ENCODE measurements at places on chromosomes 7 and 10.

GRCh38 chr7:23600236-23600635 lies 3.1 kb downstream of the CCDC126 start:
- no peak for DNase-seq

GRCh38 chr7:47647181-47647917 lies 65.4 kb upstream of the TNS3 start:
- DNase-seq: no peak

- no peak for DNase-seq
These were observed 138.7 kb downstream of the FAM204A start for GRCh38 chr10:118203461-118203860.

- no peak for DNase-seq
These were observed 78.7 kb downstream of the FEZF1 start for GRCh38 chr7:122225874-122226273.

GRCh38 chr7:27941522-27941921 lies 201.6 kb downstream of the TAX1BP1 start:
- no peak for DNase-seq

DNA sequence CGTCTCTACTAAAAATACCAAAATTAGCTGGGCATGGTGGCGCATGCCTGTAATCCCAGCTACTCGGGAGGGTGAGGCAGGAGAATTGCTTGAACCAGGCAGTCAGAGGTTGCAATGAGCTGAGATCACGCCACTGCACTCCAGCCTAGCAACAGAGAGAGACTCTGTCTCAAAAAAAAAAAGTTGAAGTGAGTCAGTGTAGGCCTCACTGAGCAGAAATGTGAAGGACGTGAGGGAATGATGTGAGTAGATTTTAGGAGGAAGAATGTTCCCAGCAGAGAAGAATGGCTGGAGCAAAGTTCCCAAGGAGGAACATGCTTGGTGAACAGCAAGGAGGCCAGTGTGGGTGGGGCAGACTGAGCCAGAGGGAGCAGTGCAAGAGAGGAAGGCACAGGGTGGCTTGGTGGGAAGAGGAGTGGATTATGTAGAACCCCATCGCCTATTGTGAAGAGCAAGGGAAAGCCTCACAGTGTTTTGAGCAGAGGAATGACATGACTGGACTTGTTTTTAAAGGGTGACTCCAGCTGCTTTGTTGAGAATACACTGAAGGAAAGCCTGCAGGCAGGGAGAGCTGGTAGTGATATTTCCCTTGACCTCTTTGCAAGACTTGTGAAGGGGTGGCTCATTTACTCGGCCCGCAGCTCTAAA lies 708.7 kb downstream of the SUGCT start:
- no peak for DNase-seq

DNA sequence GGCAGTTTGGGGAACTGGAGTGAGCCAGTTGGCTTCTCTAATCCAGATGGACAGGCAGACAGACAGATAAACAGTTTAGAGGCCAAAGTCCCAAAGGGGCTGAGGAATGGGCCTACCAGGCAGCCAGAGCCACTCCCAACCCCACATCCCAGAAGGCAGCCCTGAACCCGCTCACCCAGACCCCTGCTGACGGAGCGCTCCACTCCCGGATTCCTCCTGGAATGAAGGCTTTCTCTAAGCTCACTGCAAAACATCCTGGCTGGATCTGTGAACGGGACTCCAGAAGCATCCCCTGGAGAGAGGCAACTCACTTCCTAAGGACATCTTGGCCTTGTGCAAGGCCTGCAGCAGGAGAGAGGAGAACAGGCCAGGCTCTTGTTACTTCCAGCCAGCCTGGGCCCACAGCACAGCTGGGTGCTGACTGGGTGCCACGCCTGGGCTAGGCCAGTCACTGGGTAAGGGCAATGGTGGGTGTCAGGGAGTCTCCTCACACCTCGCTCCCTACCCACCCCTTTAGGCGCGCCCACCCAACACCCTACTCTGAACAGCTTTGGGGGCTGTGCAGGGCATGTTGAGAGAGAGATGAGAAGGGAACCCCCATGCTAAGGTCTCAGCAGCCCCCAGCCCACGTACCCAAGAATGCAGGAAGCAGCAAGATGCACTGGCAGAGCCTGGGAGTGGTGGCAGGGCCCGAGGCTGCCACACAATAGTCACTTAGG lies 168.6 kb upstream of the ZMIZ1 start:
- DNase-seq: no peak

Measured in NCI-H1048 (cell line).